Naive thymus-derived CD4-positive, alpha-beta T cell (primary cell): ENCODE measurements at places on chromosomes 16 and 17.

DNA sequence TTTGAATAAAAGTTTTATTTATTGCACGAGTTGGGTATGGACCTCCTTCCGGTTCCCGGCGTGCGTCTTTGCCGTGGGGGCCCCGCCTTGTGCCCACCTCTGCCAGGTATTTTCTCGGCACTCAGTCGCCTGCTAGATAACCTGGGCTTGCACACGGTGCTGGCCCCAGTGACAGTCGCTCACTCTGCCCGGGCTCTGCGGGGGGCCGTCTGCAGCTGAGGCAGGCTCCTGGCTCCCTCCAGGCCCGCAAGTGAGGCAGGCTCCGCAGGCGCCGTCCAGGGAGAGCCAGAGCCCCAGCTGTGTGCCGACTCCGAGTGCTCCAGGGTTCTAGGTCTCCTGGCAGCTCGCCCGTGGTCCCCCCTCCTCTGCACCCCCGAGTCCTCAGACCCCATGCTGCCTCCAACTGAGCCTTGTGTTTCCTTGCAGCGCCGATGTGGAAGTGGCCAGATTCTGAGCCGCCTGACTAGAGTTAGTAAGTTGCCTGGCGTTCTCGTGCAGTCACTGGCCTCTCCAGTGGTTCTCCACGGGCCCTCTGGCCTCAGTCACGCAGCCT lies 54.7 kb upstream of the PVALEF start:
- no peak for DNase-seq

DNA sequence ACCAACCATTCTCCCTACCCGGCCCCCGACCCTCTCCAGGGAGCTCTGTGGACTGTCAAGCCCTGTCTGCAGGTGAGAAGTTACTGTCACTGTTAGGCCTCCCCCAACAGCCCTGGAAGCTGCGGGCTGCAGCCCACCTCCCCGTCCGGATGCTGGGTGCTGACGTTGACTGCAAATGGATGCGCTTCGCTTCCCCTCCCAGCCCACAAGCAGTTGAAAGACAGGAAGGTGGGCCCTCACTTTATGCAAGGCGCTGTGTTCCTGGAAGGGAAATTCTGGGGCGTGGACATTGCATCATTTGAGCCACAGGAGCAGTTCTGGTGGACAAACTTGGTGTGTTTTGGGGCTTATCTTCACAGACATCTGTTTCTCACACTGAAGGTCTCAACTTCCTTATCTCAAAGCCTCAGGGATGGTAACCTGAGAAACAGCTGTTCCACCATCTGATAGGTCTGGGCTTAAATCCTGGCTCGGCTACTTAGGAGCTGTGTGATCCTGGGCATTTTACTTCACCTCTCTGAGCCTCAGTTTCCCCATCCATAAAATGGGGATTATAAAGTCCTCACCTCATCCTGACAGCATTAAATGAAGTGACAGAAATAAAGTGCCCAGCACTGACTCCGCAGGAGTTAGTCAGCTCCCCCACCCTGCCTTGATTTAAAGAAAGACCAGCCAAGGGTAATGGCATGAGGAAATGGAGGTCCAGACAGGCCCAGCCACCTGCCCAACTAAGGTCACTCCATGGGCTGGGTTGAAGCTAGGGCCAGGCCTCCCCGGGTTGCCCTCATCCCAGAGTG lies 4.6 kb upstream of the DRC7 start:
- DNase-seq, result peak; percentile 55

DNA sequence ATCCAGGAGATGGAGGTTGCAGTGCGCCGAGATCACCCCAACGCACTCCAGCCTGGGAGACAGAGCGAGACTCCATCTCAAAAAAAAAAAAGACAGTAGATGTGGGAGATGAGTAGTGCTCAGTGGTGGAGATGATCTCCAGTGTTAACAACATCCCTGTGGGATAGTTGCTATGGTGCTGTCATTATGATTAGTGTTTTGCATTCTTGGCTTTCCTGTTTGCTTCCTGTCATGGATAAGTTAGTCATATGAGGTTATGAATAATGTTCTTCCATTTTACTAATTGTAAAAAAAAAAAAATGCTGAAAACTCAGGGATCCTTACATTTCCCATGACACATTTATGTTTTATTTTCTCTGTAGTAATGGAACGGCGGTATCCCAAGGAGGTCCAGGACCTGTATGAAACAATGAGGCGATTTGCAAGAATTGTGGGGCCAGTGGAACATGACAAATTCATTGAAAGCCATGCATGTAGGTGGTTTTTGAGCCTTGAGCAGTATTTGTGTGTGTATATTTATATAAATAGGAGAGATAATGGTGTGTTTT lies 24.5 kb upstream of the DUSP14 start:
- no peak for DNase-seq

DNA sequence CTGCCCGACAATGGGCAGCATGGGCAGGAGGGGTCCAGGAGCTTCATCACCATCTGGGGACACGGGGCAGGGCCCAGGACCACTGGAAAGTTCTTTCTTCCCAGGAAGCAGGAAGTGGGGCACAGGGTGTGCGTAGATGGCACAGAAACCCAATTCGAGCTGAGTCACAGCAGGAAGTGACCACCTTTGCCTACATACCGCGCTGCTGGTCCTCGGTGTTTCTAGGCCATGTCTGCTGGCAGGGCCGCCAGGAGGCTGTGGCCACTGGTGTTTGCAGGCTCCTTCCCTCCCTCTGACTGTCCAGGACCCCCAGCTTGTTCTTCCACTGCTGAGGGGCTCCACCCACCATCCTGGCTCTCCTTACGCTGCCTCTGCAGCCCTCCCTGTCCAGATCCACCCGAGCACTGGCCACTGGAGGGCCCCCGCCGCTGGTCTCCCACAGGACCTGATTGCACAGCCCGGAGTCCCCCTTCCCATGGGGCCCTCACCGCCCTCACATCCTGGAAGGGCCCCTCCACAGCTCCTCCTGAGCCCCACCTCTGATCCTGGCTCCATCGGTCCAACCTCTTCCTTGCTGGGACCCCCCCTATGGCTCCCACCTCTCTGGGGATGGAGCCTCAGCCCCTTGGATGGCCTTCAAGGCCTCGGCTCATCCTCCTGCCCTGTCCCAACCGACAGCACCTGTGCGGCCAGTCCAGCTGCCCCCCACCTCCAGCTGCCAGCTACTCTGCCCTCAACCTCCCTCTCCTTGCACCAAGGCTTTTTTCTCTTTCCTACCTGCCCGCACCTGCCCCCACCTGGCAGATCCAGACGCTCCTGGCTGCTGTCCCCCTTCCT lies 14.5 kb upstream of the RASD1 start:
- no peak for DNase-seq

DNA sequence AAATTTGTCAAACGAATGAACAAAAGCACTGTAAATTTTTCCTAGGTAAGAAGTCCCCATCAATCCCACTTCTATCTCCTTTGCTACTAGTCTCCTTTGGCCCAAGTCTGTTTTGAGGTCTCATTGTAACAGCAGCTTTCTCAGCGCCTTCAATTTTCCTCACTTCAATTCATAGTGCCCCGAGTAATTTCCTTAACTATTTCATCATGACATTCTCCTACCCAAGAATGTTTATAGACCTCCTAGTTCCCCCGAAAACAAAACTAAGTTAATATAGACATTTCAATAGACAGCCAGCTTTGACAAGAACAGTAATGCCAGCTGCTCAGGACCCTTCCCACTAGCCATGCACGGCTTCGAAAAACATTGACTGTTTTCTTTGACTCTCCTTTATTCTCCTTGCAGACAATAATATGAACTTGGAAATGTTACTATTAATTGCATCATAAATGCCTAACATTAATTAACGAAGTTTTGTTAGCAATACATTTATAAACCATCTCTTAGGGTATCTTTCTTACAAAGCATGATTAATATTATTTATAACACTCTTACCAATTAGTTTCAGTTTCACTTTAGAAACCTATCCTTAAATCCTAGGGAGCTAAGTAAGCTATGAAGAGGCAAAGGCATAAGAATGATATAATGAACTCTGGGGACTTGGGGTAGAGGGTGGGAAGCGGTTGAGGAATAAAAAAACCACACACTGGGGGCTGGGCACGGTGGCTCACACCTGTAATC lies 22.8 kb downstream of the GLG1 start:
- DNase-seq, result no peak

DNA sequence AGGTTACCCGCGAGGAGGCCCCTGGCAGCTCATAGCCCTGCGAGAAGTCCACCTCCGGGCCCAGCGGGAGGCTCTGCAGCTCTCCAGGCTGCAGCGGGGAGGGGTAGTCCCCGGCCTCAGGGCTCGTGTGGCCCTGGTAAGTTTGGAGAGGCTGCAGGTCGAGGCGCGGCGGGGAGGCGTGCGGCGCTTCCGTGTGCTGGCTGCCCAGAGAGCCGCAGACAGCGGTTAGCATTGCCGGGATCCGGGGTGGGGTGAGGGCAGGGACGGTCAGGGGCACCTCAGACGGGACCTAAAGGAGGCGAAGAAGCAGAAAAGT lies 2.8 kb downstream of the SP6 start:
- DNase-seq, result no peak

- peak; percentile 77 for DNase-seq
These were observed 119.1 kb downstream of the FTO start for GRCh38 chr16:53822936-53823529.

DNA sequence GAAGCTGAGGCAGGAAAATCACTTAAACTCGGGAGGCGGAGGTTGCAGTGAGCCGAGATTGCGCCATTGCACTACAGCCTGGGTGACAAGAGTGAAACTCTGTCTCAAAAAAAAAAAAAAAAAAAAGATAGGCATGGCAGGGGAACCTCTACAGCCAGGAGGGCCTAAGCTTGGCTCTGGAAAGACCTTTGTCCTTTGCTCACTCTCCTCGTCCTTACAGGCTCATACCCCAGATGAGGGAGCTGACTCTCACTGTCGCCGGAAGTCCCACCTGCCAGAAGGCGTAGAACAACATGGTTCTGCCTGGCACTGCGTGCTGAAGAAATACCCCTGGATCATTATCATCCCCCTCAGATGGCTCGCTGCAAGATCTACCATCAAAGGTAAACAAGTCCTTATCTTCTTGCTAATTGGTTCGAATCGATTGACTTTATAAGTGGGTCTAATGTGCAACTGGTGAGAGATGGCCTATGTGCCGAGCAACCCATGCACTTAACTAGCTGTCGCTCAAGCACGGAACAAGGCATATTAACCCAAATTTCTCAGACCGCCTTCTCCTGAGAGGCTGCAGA lies 29.7 kb downstream of the RTN4RL1 start:
- DNase-seq, result no peak

- DNase-seq, result no peak
These were observed 12.1 kb downstream of the ATP2C2 start for GRCh38 chr16:84380405-84380804.

GRCh38 chr17:18224387-18225120 lies 881 bp upstream of the LLGL1 start:
- DNase-seq, result no peak

GRCh38 chr16:28572696-28573510 lies 19.2 kb downstream of the SGF29 start:
- DNase-seq, result no peak

- no peak for DNase-seq
These were observed 34.3 kb upstream of the TMEM92 start for GRCh38 chr17:50239937-50240336.

DNA sequence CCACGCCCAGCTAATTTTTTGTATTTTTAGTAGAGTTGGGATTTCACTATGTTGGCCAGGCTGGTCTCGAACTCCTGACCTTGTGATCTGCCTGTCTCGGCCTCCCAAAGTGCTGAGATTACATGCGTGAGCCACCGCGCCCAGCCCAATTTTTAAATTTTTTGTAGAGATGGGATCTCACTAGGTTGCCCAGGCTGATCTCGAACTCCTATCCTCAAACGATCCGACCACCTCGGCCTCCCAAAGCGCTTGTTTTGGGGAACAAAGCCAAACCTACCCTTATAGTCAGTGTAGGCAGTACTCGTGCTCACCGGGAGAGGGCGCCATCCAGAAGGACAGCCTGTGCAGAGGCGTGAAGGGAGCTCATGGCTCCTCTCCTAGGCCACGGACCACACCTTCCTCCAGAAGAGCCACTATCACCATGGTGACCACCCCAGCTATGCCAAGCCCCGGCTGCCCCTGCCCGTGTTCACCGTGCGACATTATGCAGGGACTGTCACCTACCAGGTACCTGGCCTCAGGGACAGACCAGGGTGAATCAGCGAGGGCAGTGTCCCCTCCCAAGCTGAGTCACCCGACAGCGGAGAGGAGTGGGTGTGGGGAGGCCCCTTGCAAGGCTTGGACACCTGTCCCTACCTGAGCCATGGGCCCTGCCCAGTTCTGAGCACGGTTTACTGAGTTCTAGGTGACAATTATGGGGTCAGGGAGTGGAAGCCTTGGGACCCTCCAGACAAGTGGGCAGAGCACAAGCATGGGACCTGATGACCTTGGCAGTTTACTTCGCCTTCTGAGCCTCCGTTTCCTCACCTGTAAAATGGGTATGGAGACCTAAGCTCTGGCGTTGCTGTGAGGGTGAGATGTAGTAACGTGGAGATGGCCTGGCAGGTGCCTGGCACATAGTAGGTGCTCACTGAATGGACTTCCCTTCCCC lies 13.7 kb downstream of the MYO15B start:
- peak; percentile 44 for DNase-seq

DNA sequence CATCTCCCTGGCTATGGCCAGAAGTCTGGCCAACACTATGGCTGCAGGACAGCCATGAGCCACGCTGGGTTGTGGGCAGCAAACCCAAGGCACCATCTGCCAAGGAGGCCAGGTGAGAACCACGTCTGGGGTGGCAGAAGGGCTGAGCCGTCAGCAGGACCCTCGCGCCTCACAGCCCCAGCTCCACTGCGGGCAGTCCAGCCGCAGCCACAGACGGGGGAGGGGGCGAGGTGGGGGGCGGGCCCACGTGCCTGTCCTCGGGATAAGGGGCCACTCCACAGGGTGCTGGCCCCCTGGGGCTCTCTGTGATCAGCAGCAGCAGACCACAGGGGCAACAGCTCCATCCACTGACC lies 6.5 kb upstream of the BAIAP2 start:
- DNase-seq, result no peak

DNA sequence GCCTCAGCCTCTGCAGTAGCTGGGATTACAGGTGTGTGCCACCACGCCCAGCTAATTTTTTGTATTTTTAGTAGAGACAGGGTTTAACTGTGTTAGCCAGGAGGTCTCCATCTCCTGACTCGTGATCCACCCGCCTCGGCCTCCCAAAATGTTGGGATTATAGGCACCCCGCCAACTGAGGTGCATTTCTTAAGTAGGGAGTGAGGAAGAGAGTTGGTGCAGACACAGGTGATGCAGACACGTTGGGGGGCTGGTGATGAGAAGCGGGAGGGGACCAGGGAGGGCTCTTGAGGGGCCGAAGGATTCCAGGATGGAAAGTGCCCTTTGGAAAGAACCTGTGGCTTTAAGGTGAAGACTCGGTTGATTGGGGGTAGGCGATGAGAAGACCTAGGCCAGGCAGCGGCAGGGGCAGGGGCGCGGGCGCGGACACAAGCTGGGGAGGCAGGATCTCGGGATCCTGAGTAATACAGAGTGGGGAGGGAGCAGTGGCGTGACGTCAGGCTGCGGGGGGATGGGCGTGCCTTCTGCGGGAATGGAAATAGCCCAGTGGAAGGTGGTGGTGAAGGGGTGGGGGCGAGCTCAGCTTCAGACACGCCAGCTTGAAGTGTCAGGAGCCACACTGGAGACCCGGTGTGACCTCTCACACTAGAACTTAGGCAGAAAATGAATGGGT lies 2.5 kb upstream of the ATP6V0C start:
- DNase-seq, result no peak

DNA sequence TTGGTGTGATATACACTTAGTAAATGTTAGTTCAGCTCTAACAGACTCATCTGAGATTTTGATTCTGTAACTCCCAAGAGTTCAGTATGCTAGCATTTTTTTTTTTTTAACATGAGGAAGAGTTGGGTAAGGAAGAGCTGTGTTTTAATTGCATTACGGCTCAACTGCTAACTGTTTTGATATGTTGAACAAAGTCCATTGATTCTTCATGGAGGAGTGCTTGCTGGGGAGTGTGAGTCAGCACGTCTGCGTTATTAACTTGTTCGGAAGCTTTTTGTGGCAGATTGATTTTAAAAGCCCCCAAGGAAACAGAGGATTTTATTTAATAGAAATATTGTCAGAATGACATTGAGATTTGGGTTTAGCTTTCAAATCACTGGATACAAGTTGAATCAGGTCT lies 45.8 kb downstream of the PITPNC1 start:
- DNase-seq, result no peak
